ENCODE measurements at places on chromosomes 6 and 20.

- DNase-seq: no peak
Observed at GRCh38 chr6:37550191-37550831, 50.6 kb upstream of the CCDC167 start.

DNA sequence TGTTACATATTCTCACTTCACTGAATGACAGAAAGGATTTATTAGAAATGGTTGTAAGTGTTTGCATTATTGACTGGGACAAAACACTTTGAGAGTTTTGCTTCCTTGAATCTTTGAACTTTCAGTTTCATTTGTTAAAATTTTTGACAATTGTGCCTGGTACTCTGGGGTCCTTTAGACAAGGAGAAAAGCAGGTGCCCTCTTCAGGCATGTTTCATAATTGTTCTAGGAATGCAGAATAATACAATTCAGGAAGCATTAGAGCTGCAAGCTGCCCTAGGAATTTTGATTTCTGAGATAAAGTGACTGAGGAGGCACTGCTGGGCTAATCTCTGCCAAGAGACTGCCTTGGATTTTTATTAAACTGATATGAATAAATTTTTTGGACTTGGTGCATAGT, 49.7 kb downstream of the TOP1 start:
- peak; percentile 31 for DNase-seq

DNA sequence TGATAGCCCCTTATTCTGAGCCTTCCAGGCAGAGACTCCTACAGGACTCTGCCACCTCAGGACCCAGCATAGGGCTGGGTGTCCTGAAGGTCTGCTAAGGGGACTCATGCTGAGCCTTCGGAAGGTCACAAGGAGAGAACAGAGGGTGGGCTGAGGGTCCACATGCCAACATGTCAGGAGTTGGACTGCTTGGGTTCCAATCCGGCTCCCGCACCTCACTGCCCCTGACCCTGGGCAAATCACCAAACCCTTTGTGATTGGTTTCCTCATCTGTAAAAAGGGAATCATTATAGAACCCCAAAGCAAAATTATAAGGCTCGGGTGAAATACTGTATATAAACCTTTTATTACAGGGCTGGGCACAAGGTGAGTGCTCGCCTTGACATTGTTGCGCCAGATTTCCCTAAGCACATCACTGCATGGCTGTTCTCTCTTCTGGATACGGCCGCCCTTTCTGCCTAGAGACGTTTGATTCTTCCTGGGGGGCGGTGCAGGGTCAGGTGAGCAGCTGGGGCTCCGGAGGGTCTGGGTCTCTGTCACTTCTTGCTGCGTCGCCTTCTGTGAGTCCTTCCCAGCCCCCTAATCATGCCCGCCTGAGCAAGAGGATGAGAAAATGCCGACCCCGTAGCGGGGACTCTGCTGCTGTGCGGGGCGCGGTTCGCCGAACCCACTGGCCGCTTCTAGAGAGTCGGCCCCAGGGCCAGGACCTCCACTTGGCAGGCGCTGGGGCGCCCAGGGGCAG, 90.5 kb upstream of the EPB41L1 start:
- DNase-seq: peak; percentile 18

GRCh38 chr6:88494401-88495140, 328.4 kb upstream of the CNR1 start:
- no peak for DNase-seq

DNA sequence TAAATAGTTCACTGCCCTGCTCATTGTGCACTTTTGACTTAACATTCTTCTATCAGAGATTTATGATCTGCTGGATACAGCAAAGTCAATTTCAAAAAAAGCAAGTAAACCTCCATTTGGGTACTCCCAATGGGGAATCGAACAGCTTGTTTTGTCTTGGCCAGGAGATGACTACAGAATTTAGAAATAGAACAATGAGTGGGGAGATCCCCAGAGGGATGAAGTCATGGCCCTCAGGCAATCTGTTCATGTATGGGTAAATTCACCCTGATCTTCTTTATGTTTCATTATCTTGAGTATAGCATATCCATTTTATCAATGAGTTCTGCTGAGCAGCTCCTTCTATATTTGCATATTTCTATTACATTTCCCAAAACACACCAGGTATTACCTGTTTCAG, 1681.9 kb downstream of the HACE1 start:
- DNase-seq: no peak

GRCh38 chr6:12068899-12069557, 56.9 kb downstream of the HIVEP1 start:
- no peak for DNase-seq

- DNase-seq: no peak
Observed at GRCh38 chr6:157464653-157465535, 83.9 kb downstream of the ZDHHC14 start.

DNA sequence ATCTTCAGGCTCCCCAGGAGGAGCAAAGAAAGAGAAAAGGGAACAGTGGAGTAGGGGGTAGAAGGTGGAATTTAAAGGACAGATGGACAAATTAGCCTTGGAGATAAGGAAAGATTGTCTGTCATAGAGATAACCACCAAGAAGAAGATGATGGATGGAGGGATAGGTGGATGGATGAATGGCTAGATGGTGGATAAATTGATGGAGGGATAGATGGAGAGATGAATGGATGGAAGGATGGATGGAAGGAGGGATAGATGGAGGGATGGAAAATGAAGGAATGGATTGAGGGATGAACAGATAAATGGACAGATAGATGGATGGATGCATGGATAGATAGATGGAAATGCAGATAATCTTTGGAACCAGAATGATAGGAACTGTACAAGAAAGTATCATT, 102.8 kb downstream of the TNFAIP3 start:
- DNase-seq: no peak

DNA sequence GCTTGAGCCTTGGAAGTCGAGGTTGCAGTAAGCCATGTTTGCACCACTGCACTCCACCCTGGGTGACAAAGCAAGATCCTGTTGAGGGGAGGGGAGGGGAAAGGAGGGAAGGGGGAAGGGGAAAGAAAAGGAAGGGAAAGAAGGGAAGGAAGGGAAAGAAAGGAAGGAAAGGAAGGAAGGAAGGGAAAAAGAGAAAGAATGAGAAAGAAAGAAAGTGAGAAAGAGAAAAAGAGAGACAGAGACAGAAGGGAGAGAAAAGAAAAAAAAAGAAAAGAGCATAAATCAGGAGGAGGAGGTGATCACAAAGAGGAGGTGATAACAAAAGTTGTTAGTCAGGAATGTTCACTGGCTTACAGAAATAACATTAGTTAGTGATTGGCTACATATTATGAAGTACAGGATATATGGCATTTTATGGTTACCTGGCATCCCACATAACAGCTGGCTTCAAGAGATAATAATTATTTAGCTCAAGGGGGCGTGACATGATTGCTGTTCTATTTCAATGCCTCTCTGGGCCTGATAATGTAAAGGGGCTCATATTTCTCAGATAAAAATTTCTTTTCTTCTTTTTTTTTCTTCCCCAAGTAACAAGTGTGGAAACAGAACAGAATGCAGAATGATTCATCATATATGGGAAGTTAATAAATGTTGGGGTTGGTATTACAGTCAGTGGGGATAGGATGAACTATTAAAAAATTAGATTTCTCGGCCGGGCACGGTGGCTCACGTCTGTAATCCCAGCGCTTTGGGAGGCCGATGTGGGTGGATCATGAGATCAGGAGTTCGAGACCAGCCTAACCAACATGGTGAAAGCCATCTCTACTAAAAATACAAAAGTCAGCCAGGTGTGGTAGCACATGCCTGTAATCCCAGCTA, 27.1 kb downstream of the SAMHD1 start:
- DNase-seq: no peak

DNA sequence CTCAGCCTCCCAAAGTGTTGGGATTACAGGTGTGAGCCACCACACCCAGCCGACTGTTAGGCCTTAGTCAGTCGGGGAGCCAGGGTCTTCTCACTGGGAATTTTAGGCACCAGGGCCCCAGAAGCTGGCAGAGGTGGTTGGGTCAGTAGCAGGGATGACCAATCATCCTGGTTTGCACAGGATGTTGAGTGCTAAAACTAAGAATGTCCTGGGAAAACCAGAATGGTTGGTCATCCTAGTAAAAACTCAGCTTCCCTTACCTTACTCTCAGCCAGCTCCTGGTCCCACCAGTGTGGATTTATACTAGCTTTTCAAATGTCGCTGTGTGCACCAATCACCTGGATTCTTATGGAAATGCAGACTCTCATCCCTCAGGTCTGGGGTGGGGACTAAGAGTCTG, 31.8 kb downstream of the KCNG1 start:
- no peak for DNase-seq

DNA sequence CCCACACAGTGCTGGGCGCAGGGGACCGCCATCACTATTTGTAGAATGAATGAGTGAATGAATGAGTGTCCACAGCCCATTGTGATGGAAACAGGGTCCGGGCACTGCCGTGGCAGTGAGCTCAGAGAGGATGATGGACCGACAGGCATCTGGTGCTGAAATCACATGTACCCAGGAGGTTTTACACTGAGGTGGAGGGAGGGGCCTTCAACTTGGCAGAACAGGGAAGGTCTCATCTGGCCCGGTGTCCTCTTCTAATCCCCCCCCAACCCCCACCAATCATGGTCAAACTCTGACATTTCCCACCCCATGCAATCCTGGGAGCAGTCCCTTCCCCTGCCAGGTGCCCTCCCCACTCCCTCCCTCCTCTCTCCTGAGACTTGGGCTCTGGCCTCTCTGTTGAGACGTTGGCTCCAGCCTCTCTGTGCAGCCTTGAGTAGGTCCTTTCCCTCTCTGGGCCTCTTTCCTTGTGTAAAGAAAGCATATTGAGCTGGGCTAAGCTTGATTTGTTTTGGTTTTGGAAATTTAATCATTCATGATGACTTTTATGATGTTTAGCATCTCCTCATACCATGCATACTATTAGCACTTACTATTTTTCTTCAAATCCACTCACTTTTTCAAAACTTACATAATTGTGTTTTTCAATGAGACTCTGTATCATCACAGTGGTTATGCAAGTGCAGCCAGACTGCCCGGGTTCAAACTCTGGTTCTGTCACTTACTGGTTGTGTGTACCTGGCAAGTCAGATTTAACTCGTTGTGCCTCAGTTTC, 10.8 kb downstream of the KIAA1755 start:
- no peak for DNase-seq

GRCh38 chr6:40347571-40348011, 239.6 kb downstream of the LRFN2 start:
- no peak for DNase-seq

DNA sequence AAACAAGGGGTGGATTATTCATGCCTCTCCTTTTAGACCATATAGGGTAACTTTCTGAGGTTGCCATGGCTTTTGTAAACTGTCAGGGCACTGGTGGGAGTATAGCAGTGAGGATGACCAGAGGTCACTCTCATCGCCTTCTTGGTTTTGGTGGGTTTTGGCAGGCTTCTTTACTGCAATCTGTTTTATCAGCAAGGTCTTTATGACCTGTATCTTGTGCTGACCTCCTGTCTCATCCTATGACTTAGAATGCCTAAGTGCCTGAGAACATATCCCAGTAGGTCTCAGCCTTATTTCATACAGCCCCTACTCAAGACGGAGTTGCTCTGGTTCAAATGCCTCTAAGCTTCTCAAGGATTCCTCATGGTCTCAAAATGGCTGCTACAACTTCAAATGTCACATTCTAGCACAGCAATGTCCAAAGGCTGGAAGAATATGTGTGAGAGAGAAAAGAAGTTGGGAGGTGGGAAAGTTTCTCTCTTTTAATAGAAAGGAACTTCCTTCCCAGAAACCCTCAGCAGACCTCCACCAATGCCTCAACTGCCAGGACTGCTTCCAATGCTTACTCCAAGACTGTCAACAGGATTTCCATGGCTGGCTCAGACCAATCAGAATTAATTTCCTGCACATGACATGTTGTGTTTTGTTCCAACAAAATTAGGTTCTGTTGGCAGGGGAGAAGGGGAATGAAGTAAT, 46.6 kb upstream of the SLC9A8 start:
- no peak for DNase-seq

- DNase-seq: no peak
Observed at GRCh38 chr6:80329496-80329895, 223.0 kb downstream of the BCKDHB start.

- DNase-seq: no peak
Observed at GRCh38 chr6:145784683-145785082, 29.9 kb downstream of the FBXO30 start.

DNA sequence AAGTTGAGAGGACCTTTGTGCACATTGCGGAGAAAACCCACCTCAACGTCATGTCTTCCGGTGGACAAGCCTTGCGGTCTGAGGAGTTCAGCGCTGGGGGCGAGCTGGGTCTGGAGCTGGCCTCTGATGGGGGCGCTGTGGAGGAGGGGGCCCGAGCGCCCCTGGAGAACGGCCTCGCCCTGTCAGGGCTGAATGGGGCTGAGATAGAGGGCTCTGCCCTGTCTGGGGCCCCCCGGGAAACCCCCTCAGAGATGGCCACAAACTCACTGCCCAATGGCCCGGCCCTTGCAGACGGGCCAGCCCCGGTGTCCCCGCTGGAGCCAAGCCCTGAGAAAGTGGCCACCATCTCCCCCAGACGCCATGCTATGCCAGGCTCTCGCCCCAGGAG, 14.6 kb upstream of the SLC22A7 start:
- DNase-seq: no peak

DNA sequence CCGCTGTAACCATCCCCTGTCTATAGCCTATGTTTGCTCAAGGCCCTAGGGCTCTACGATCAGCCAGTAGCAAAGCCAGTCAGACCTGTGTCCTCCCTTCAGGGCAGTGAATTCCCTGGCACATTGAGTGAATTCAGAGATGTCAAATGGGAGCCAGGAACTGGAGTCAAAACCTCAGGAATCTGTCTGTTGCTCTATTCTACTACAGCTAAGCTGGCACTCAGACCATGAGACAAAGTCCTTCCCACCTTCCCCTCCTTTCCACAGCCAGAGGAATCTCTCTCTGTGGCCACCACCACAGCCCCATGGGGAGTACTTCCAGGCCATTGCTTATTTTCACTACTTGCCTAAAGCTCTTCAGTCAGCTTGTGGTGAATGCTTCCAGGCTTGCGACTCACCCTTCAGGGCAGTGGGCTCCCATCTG, 82.0 kb downstream of the PKIB start:
- DNase-seq: no peak

- DNase-seq: no peak
Observed at GRCh38 chr20:53621482-53622246, 28.0 kb upstream of the ZNF217 start.

DNA sequence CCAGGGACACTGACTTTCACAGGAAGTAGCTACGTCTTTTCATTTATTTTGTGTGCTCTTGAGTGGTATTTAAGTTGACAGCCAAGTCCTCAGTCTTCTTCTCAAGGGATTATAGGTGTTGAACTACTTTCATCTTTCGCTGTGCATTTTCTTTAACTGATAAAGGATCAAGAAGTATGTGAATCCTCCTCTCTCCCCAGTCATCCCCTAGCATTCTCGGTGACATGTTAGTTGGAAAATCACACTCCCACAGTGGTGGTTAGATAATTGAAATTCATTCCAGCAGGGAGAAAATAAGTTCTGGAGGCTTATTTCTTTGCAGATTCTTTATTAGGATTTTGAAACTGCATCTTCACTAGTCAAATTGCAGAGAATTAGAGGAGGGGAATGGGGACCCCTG, 569.4 kb downstream of the MEI4 start:
- no peak for DNase-seq

DNA sequence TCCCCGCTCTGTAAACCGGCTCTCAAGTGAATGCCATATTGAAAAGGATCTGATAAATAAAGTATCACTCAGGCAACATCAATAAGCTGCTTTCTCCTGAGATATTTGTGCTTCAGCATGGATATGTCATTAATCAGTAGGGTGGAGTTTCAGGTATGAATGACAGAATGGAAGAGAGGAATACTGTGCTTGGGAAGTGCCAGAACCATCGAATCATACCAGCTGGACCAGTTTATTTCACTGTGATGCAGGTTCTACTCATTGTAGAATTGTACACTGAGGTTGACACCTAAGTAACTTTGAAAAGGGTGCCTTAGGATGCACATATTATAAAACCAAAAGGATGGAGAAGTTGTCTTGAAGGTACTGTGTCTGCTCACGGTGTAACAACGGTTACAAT, 17.9 kb upstream of the TBC1D7 start:
- no peak for DNase-seq

All from NCI-H526 (cell line).